ENCODE measurements at places on chromosomes 12 and 14.

DNA sequence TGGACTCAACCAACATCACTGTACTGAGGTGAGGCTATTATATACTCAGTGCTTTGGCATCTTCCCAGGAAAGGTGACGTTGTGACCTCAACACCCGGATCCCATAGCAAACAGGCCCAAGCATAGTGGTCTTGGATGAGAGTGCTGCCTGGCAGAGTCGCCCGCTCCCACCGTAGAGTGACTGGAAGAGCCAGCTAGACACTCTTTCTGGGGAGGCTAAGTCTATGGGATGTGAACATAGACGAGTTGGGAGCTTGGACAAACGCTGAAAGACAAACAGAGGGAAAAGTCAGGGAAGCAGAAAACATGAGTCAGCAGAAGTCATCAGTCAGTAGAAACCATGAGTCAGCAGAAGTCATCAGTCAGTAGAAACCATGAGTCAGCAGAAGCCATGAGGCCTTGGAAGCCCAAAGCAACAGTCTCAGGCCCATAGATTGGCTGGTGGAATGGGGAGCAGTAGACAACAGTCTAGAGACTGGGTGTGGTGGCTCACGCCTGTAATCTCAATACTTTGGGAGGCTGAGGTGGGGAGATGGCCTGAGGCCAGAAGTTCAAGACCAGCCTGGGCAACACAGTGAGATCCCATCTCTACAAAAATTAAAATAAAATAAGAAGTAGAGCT is 66.4 kb upstream of the MAP1LC3B2 start:
- no peak for DNase-seq

- no peak for DNase-seq
Measured at GRCh38 chr12:6364044-6364374, 11.4 kb downstream of the SCNN1A start.

DNA sequence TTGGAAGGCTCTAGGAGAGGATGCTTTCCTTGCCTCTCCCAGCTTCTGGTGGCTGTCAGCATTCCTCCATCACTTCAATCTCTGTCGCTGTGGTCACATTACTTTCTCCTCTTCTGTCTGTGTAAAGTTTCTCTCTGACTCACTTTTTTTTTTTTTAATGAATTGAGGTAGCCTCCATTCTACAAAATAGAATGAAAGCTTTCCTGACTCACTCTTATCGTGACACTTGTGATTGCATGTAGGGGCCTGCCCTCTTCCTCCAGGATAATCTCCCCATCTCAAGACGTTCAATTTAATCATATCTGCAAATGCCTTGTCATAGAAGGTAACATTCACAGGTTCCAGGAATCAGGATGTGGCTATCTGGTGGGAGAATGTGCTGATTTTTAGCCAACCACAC is 153.5 kb upstream of the HMGA2 start:
- DNase-seq: no peak

- no peak for DNase-seq
Measured at GRCh38 chr12:105928436-105928835, 210.3 kb downstream of the NUAK1 start.

DNA sequence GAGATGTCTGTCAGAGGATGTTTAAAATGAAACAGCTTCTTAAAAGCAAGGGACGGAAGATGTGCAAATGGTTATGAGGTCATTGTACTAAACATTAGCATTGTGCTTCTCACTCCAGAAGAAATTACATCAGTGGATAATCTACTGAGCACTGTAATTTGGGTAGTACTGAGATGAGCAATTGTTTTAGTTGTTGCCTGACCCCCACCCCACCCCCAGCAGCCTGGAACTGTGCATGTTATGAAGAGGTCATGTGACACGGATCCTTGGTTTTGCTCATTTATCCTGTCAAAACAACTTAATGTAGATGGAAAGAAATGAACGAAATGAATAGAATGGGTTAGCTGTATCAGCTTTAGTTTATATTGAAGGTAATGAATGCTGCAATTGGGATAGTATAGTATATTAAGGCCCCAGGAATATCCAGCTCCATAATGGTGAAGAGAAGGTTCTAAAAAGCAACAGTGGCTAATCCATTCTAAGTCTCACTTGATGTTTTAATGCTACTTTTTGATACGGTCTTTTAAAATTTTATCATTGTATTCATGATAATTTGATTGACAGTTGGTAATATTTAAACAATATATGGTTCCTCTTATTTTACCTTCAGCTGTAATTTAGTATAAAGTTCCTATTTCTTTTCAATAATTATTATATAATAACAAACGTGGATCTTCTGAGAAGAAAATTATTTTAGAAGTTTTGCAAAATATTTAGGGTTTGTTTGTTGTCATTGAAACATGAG is 58.5 kb downstream of the WNK1 start:
- DNase-seq: no peak

GRCh38 chr14:100215330-100215885 is 23.5 kb upstream of the YY1 start:
- DNase-seq: no peak

- DNase-seq: no peak
Measured at GRCh38 chr12:111767362-111768158, 827 bp downstream of the ALDH2 start.

DNA sequence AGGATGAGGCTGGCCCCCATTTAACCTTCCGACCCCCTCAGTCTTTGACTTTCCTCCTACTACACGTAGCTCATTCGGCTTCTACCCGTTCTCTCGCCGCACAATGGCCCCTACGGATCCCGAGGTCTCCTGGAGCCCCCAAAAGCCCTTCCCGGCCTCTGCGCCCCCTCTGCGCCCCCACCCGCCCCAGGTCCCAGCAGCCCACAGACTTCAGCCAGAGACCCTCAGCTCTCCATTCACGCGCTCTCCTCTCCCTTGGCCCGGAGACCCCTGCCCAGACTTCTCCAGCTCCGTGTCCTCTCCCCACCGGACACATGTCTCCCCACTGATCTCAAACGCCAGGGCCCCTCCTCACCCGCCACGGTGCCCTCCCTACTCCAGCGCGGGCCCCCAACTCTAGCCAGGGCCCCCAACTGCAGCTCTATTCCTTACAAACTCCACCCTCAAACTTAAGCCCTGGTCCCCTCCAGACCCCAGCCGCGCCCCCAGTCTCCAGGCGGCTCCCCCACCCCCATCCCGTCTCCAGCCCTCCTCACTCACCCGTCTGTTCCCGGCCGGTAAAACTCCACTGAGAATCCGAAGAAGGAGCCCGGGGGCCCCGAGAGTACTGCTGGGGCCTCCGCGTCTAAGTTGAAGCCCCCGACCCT is 502 bp downstream of the ITGA5 start:
- no peak for DNase-seq
